Fibroblast of skin of back (primary cell): ENCODE measurements at places on chromosomes 6 and 20.

DNA sequence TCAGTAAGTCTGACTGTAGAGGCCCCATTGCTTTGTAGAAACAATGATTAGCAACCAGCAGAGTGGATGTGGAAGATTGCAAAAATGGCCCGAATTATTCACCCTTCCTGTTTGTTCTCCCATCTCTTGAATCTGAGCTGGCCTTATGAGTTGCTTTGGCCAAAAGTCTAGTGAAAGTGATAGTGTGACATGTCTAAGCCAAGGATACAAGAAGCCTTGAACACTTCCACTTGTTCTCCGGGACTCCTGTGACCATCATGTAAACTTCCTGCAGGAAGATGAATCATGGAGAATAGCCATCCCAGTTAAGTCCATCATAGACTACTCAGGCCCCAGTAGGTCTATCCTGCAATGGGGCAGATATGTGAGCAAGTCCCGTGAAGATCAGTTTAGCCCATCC lies 252.0 kb upstream of the JAG1 start:
- peak; percentile 51 for DNase-seq

- no peak for DNase-seq
Measured at GRCh38 chr6:108476847-108477430, 83.8 kb upstream of the FOXO3 start.

DNA sequence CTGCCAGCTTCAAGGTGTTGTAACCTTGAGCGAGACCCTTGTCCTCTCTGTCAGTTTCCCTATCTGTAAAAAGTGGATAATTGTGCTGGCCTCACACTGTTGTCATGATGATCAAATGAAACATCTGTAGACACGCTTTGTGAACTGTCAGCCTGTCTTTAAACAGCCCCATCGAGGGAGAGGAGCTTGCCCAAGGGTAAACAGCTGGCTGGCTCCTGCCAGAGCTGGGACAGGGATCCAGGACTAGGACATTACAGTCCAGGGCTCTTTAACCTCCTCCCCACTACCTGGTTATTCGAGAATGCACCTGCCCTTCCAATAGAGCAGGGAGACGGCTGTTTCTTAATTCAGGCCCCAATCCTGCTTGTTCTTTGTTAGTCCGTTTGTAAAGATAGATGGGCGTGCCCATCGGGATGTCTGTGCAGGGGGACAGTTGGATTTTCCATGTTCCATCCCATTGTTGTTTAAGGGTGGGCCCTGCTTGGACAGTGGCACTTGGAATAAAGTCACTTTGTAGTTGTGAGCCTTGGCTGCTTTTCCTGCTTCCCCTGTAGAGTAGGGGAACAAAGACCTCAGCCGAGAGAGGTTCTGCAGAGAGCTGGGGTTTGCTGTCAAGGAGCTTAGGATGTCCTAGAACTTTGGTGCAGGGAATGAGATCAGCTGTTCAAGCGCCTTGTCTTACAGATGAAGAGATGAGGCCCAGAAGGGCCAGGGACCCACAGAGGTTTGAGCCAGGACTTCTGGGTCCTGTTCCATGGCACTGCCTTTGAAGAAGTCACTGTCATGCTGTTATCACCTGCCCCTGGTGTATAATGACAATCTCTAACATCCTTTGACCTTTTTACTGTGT lies 77.9 kb upstream of the MYL9 start:
- DNase-seq: no peak

- DNase-seq: peak; percentile 54
Measured at GRCh38 chr6:169495601-169496000, 206.2 kb downstream of the WDR27 start.

DNA sequence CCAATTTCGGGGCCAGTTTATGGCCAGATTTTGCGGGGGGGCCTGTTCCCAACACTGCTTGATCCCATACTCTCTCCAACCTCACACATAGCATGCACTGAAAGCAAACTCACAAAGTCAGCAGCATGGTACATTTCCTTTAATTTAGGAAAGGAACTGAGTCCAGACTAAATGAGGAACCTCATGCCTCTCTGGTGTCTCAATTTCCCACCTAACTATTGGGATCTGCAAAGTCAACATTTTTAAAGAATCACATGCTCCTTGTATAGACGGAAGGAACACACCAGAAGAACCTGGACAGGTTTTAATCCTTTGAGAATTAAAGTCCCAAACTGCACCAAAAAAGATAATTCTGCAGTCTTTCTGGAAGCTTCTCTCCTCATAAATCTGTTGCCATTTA lies 33.3 kb downstream of the FAM50B start:
- DNase-seq: no peak

DNA sequence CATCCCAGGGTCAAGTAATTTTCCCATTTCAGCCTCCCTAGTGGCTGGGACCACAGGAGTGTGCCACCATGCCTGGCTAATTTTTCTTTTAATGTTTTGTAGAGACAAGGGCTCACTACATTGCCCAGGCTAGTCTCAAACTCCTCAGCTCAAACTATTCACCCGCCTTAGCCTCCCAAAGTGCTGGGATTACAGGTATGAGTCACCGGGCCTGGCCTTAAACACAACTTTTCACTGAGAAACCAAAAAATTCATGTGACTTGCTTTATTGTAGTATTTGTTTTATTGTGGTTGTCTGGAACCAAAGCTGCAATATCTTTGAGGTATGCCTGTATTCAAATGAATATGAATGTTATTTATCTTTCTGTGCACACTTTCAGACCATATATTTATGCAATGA lies 72.2 kb downstream of the RWDD2A start:
- peak; percentile 73 for DNase-seq

DNA sequence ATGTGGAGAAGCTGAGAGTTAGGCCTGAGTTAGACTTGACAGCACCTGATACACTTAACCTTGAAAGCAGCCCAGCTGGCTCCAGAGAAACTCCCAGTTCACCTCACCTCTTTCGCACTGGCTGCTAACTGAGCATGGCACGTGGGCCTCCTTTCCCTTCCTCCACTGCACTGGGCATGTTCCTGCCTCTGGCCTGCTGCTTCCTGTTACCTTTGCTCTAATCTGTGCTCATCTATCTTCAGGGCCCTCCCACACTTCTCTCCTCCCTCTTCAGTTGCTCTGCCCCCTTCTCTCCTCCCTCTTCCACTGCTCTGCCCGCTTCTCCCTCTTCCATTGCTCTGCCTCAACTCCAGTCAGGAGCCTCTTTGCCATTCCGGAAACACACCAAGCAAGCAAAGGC lies 13.7 kb upstream of the UBE2V1 start:
- no peak for DNase-seq

- DNase-seq: no peak
Measured at GRCh38 chr6:161227004-161227960, 46.6 kb downstream of the AGPAT4 start.

DNA sequence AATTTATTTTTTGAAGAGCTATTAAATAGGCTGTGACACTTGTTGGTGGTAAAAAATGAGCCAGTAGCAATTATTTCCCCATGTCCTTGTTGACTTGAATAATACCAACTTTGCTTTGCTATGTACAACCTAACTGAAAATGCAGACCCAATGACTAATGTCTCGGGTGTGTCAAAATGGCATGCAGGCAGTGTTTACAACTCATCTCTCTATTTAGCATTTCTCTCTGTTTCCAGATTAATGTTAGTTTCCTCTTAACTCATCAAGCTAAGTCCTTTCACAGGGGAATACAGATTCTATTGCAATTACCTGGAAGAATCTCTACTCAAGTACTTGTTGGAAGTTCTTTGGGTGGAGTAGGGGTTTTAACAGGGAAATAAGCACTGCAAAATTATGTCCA lies 504.4 kb downstream of the BCKDHB start:
- peak; percentile 76 for DNase-seq

- peak; percentile 89 for DNase-seq
Measured at GRCh38 chr6:2111162-2111677, 134.2 kb downstream of the GMDS start.

- no peak for DNase-seq
Measured at GRCh38 chr20:59823491-59824259, 109.8 kb downstream of the SYCP2 start.

- DNase-seq: no peak
Measured at GRCh38 chr6:63456734-63457133, 115.5 kb upstream of the LOC128125822 start.

DNA sequence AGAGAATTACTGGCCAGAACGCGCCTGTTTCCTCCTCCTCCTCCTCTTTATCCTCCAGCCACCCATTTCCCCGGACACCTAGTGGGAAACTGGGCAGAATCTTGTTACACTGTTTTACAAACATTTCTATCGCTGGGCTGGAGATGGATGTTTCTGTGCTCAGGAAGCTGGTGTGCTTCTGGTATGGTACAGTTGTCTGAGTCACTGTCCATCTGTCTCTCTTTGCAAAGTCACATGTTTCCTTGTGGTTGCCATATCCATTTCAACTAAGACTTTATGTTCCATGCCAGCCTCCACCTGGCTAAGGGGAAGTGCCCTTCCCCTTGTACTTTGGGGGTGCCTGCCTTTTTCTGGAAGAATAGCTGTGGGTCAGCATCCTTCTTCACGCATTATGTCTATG lies 52.9 kb upstream of the SLC22A16 start:
- DNase-seq: peak; percentile 79

DNA sequence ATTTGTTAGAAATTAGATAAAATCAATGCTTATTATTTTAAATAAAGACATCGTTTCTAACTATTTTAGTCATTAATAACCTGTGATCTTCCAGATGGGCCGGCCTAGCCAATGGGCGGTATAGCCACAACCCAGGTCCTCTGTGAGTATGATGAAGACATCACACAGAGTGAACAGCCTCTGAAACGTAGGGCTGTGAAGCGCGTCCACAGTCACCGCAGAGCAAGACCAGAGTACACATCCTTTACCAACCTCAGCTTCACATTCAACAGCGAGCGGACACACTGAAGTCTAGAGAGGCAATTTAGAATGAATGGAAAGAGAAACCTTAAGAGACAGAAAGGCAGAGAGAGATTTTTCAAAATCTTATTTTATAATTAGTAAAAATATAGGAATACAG lies 125.0 kb upstream of the RPS6KA2 start:
- no peak for DNase-seq

DNA sequence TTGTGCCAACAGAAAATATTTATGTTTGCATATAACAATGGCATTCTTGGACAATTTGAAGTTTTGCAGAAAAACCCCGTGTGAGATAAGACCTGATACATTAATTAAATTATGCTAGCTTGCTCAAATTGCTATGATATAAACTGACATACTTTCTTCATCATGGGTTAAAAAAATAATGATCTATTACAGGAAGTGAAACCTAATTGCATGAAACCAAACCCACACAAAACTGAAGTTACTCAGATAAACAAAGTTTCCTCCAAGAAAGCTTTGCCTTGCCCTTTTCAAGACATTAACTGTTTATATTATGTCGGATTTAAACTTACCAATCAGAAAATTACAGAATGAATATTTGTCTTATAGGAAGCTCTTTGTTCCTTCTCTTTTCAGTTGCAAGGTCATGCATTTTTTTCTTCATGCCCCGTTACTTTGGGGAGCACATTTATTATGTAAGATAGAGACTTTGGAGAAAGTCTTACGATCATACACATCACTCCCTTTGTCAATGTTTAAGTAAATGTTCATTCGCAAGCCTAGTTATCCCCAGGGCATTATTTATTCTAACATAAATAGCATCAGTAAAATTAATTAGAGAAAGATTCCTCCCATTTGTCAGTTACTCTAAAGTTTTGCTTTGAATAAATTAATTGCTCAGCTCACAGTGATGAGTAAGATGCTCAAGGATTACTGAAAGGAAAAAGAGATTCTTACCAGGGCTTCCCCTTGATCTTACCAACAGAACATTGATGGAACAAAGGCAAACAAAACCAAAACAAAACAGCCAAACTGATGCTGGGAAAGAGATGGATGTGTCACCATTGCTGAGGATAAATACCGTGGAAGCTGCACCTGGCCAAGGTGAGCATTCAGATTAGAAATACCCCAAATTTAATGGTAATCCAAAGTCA lies 14.8 kb upstream of the TMEM244 start:
- DNase-seq: no peak

GRCh38 chr6:4253604-4254231 lies 118.3 kb upstream of the ECI2 start:
- DNase-seq: peak; percentile 77

DNA sequence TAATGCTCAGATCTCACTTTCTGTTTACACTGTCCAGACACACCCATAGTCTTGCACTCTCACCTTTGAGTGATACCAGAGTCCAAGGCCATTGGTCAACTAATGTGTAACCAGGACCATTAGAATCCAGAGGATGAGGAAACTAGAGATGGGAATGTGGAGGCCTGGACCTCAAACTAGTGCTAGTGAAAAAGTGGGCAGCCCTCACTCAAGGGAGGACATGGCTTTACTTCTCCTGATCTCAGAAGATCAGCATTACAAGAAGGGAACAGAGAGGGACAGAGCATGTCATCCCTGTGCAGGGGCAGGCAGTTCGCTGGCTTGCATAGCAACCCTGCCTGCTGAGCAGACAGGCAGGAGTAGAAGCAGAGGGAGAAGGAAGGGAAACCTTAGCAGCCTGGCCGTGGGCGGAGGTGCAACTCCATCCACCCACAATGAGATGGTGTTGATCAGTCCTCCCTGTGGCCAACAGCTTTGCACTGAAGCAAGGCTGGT lies 22.6 kb upstream of the XRN2 start:
- no peak for DNase-seq

- peak; percentile 66 for DNase-seq
Measured at GRCh38 chr6:87756858-87757257, 54.8 kb upstream of the AKIRIN2 start.

- peak; percentile 99 for DNase-seq
Measured at GRCh38 chr6:14665827-14666724, 548.5 kb downstream of the CD83 start.

- peak; percentile 87 for DNase-seq
Measured at GRCh38 chr20:31674895-31675827, 37.4 kb downstream of the COX4I2 start.

- peak; percentile 48 for DNase-seq
Measured at GRCh38 chr20:37542281-37542680, 14.6 kb upstream of the BLCAP start.

DNA sequence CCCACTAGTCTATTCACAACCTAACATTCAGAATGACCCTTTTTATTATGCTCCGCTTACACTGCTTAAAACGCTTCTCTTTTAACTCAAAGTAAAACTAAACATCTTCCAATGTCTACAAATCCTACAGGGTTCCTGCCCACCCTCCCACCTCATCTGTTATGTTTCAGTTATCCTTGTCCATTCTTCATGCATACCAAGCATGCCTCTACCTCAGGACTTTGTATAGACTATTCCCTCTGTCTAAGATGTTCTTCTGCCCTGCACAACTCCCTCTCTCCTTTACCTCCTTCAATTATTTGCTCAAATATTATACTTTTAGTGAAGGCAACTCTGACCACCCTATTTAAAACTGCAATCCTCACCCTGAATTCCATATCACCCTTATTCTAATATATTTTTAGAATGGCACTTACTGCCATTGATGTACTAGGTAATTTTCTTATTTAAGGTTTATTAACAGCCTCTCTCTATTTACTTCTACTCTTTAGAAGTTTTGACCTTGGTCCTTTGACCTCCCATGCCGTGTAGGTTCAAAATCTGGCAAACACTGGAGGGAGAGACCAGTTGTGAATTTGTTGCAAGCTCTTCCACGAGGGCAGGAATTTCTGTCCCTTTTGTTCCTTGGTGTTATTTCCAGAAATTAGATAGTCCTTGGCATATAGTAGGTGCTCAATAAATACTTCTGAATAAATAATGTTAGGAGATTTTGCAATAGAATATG lies 111.8 kb downstream of the CHD6 start:
- no peak for DNase-seq

- no peak for DNase-seq
Measured at GRCh38 chr6:107517274-107517673, 27.4 kb downstream of the SOBP start.
